NCI-H187 treated with DMSO at 0.1 percent for 48 hours (cell line): ENCODE measurements at places on chromosomes 12 and 14.

DNA sequence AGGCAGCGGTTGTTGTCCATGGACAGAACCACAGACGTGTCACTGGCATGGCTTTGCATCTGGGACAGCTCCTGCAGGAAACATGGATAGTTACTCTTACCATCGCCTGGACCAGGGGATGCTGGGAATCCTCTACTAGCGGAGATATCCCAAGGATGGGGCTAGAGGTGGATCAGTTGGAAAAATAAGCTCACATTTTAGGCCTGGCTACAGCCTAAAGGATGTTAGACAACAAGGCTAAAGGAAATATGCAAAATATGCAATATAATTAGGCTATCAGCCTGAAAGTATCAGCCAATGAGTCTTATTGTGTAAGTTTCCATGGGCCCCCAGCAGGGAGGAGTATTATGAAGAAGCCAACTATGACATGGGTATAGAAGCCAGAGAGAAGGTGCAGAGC is 5.0 kb downstream of the KRT76 start:
- DNase-seq: no peak

DNA sequence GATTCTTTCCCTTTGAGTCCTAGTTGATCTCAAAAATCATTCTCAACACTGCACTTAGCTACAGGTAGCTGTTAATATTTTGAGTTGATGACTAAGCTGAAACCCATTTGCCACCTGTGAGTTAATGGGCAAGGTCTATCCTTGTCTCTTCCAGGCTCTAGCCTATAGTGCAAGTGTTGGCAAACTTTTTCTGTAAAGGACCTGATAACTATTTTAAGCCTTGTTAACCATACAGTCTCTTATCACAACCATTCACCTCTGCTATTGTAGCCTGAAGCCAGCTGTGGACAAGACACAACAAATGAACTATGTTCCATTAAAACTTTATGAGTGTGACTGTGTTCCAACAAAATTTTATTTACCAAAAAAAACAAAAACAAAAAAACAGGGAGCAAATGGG is 19.4 kb downstream of the RAP1B start:
- DNase-seq: no peak

GRCh38 chr12:130162267-130162666 is at the start of gene FZD10:
FZD10 (plus strand) TSS chr12:130162464; CDS start chr12:130162943, 479 bp downstream.
- DNase-seq: no peak

- no peak for DNase-seq
These were observed 70.7 kb downstream of the RASSF8 start for GRCh38 chr12:26028953-26029735.

- DNase-seq: no peak
These were observed 35.0 kb upstream of the CFL2 start for GRCh38 chr14:34749408-34749807.

DNA sequence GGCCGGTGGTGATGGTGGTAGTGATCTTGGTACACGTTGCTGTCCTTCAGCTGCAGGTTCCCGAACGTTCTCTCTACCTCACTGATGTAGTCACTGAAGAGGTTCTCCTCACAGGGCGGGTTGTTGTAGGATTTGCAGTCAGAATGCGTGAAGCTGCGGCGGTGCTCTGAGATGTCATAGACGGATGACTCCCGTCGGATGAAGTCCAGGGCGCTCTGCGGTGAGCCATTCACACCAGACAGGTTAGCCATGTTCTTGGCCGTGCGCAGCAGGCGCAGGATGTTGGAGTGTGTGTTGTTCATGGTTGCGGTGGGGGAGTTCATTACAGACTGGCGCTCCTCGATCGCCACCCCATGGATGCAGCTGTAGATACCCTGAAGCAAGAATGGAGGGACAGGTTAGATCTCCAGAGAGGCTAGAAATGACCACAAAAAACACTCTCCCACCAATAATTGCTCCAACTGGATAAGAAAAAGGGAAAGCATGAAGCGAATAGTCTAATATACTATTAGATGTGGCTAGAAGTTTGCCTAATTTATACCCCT is 367.8 kb downstream of the EMP1 start:
- DNase-seq: no peak

GRCh38 chr12:79826267-79827128 is 108.4 kb downstream of the PPP1R12A start:
- DNase-seq: no peak

GRCh38 chr14:99388286-99388685 is 92.4 kb downstream of the SETD3 start:
- no peak for DNase-seq

DNA sequence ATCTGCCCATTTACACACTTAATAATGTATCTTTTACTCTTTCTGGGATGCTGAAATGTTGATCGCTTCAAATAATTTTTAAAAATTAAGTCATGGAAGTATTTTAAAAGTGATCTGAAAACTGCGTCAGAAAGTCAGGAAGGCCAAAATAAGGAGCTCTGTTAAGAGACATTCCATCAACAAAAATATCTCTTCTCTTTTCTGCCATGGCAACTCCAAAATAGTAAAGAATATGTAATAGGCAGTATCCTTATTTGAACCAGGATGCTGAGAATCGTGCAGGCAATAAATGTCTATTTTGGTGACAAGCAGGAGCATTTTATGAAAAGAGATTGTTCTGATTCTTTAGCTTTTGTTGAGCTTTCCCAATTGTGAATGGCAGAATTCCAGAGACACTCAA is 81.8 kb upstream of the PPP1R12A start:
- no peak for DNase-seq

GRCh38 chr12:69816082-69816481 is 8.9 kb upstream of the MYRFL start:
- no peak for DNase-seq

- DNase-seq: no peak
These were observed 1365.7 kb downstream of the AACS start for GRCh38 chr12:126430921-126431320.
